ENCODE measurements at places on chromosomes 16 and 17. TPM values are rescaled to one million over a fixed set of nuclear protein-coding genes. Genes with fewer than 3 reads are reported as not detected.

The TP53TG3C gene
- not detected for polyA plus RNA-seq

The BRIP1 gene
- polyA plus RNA-seq: 11.2 TPM

- no peak for DNase-seq
Observed at GRCh38 chr17:3802461-3803307, 1.7 kb upstream of the ITGAE start.

DNA sequence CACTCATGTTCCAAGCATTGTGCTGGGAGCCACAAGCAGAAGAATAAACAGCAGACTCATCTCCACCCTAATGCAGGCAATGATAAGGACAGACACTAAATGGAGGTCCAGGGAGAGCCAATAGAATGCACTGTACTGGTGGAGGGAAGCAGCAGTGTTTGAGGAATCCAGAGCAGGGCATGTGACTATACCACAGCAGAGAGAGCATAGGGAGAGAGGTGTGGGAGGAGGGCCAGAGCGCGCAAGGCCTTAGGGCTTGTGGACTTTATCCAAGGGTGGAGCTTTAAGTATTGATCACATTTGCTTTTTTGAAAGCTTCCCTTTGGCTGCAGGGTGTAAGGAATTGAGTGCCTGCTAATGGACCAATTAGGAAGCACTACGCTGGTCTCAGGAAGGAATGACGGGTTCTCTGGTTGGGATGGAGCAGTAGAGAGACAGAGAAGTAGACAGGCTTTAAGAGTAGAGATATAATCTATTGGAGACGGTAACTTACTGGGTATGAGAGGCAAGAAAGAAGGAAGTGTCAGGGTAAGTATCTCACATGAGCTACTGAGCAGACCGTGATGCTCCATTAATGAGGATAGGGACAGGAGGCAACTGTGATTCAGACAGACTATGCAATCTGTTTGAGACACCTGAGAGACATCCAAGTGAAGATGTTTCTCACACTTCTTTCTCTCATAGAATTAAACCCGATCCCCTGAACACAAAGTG lies 82.2 kb downstream of the MYO1D start:
- DNase-seq: no peak

DNA sequence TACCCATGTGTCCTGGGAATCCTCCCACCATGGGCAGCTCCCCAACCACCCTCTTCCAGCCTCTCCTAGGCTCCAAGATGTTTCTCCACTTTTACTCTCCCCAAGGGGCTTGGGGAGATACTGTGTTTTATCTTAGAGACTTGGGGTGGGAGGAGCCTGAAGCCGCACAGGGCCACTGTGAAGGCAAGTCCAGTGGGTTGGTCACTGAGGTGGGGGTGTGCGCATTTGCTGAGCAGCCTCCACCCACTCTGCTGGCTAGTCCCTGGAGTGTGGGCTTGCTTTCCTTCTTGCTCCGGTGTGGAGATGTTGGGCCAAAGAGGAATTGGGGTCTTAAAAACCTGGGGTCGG lies 4.1 kb upstream of the CLDN9 start:
- no peak for DNase-seq

GRCh38 chr17:8887834-8888703 lies 20.6 kb upstream of the PIK3R6 start:
- DNase-seq: no peak

- no peak for DNase-seq
Observed at GRCh38 chr17:72295916-72296315, 175.1 kb downstream of the SOX9 start.

GRCh38 chr17:8189041-8189710 lies 804 bp downstream of the BORCS6 start:
- no peak for DNase-seq

DNA sequence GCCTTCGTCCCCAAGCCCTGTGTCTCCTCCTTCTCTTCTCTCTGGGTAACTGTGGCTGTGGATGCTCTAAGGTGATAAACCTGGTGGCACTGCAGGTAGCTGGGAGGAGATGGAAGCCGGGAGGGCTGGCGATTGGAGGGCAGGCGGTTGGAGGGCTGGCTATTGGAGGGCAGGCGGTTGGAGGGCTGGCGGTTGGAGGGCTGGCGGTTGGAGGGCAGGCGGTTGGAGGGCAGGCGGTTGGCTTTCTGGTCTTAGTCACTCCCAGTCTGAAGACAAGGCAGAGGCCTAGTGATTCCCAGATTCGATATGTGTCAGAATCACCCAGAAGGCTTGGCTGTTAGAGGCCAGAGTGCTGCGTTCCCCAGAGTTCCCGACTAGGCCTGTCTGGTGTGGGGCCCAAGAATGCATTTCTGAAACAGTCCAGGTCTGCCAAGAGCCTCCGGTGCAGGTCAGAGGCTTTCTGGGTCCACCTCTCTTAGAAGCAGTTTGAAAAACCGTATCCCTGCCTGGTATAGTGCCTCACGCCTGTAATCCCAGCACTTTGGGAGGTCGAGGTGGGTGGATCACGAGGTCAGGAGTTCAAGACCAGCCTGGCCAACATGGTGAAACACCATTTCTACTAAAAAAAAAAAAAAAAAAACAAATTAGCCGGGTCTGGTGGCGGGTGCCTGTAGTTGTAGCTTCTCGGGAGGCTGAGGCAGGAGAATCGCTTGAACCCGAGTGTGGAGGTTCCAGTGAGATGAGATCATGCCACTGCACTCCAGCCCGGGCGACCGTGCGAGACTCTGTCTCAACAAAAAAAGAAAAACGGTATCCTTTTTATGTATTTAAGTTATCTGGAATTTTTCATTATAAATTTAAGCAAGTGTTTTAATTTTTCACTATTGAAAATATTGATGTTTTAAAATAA lies 59.7 kb downstream of the WDR45B start:
- DNase-seq: no peak

- no peak for DNase-seq
Observed at GRCh38 chr17:74467221-74467951, 952 bp downstream of the CD300A start.

DNA sequence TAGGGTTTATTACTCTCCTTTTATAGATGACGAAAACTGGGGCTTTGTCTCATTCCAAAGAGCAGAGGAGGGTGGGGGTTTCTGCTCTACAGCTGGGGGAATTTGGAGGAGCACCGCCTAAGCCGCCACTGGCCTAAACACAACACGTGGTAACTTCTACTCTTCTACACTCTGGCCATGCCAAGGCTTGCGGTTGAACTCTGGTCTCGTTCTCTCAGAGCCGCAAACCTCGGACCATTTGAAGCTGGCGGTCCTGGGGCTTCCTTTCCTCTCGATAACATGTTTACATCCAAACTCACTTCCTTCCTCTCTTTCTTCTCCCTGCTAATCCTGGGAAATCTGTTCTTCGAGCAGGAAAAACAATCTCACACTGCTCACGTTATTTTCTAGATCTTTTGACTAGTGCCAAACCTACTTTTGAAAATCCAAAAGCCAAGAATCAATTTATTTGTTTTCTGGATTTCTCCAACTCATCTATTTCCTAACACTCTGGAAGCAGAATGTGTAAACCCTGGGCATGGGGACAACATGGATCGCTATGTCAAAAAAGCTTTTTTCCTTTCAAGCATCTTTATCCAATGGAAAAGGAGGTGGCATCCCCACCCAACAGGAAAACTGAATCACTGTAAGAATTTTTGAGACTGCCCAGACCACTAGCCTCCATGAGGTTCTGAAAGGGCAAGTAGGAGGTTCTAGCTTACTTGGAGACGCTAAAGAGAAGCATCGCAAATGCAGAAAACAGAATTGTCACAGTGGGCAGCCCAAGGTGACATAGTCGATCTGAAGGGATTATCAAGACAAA lies 13.6 kb upstream of the EEF2K start:
- no peak for DNase-seq

- DNase-seq: no peak
Observed at GRCh38 chr16:53457670-53458069, 23.4 kb downstream of the RBL2 start.

DNA sequence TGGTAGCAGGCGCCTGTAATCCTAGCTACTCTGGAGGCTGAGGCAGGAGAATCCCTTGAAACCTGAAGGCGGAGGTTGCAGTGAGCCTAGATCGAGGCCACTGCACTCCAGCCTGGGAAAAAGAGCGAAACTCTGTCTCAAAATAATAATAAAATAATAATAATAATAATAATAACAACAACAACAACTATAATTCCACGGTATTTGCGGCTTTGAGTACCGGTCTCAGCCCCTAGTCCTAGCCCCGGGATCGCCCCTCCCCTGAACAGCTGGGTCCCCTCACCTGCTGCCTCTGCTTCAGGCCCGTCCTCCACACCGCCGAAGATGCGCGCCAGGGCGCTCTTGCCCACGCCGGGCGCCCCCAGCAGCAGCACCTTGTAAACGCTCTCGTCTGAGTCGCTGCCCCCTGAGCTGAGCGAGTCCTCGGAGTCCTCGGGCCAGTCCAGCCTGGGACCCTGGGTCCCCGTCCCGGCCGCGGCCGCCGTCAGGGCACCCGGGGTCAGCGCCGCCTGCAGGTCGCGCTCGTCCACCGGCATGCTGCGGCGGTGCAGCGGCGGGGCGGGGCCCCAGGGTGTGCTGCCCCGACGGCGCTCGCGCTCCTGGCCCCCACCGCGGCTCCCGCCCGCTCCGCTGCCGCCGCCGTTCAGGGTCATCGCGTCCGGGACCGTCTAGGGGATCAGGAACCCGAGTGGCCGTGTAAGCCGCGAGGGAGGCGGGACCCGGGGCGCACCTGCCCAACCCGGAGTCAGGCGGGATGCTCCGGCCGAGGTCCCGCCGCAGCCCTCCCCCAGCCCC lies 611 bp downstream of the RRAD start:
- DNase-seq: no peak

DNA sequence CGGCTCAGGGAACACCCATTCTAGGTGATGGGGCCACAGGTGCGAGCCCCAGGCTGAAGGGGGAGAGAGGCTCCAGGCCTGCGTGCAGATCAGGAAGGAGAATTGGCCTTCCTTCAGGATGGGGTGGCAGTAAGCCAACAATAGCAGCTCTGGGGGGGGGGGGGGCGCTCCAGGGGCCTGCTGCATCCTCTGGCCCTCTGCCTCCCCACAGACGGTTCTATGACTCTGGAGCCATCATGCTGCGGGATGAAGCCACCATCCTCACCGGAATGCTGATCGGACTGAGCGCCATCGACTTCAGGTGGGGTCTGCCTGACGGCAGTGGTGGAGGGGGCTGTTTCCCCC lies 6.1 kb downstream of the RUNDC3A start:
- no peak for DNase-seq

DNA sequence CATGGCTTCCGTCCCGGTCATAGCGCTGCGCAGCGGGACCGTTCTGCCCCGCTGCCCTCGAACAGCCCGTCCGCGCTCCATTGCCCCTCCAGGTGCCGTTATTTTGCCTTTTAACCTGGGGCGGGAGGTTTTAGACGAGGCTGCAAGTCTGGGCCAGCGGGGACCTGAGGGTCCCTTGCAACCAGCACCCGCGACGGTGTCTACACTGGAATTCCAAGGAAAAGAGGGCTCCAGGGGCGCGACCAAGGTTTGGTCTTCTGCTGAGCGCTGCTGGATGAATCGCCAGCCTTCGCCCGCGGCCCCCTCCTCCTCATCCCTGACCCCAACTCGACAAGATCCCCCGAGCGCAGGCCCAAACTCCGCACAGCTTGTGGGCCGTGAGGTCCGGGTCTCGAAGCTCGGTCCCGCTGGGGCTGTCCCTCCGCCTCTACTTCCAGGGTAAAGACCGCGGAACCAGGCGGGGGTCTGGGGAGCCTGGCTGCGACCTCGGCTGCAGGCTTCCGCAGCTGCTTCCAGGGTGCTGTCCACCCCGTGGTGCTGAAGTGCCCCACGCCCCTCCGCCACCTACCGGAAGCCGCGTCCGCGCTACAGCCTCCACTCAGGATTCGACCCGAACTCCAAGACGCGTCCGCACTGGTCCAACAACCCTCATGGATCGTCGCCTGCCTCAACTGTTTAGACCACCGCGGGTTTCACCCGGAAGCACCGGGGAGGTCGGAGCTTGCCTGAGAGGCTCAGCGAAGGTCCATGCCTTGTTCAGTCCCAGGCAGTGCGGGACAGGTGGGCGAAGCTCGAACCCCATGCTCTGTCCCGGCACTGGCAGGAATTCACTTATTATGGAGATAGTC lies 10.1 kb upstream of the CA4 start:
- no peak for DNase-seq

All from renal cortex interstitium (tissue), 15 donors.